Stimulated activated CD4-positive, alpha-beta T cell treated with anti-CD3 and anti-CD28 coated beads, Interleukin-2, amount 100 ng/mL, for 24 hours (primary cell): ENCODE measurements at places on chromosomes 5 and 9.

GRCh38 chr5:10581867-10582511 is 18.1 kb downstream of the ANKRD33B start:
- DNase-seq, result no peak

- DNase-seq, result no peak
These were observed 358.2 kb downstream of the MTRR start for GRCh38 chr5:8227112-8227511.

- no peak for DNase-seq
These were observed 51.7 kb downstream of the JADE2 start for GRCh38 chr5:134577022-134577795.

DNA sequence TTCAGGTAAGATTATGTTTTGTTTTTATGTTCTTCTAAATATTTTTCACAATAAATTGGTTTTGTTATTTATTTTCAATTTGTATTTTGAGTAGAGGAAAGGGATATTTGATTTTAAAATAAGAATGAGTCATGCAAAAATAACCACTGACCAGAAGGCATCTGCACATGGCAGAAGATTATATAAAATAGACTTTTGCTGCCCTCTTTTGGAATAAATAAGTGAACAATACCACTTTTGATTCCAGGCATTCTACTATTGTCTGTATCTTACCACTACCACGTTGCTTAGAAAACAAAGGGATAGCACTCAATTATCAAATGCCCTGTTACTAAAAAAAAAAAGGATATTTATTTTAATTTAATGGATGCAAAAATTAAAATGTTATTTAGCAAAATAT is 227.3 kb upstream of the ITGA1 start:
- no peak for DNase-seq

DNA sequence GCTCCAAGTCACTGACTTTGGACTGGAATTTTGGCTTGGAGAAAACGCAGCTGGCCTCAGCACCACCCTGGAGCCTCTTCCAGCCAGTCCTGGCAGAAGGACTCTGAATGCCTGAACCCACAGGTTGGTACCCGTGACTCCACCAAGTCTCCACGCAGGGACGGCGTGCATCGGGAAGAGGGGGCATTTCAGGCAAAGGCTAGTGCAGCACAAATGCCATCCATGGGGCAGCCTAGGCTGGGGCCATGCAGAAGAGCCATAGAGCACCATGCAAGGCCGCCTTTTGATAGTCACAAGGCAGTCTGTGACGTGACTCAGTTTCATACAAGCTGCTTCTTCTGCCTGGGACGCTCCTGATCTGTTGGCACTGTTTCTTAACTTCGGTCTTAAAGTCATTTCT is 28.0 kb downstream of the GDNF start:
- DNase-seq, result no peak

GRCh38 chr5:34523387-34523726 is 132.8 kb upstream of the RAI14 start:
- no peak for DNase-seq

GRCh38 chr9:21381448-21382339 is 3.5 kb downstream of the IFNA2 start:
- no peak for DNase-seq

GRCh38 chr5:1186351-1187233 is 14.8 kb upstream of the SLC6A19 start:
- DNase-seq, result no peak

DNA sequence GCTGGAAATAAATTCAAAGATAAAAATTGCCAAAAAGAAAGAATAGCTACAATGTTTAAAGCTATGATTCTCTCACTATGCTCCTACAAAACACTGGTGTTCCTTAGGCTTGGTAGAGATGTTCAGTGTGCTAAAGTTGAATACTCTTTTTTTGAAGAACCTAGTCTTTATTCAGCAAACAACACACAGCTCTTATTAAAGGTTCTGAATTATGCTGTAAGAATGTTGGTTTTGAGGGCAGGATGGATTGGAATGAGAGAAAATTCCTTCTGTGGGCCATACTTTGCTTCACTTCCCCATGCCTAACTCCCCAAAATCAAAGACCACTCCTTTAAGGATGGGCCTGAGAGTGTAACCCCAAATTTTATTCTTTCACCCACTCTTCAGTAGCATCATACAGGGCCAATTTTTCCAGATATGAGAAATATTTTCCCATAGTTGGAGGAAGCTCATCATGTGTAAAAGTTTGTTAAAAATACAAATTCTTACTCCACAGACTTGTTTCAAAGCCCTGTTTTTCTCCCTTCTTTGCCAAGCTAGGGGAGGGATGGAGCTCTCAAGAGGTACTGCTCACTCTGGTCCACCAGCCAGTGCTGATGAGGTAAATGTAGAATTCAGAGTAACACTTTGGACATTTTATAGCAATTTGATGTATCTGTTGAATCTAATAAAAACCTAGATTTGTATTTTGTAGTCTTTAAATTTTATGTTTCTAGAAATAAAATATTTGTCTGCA is 99.3 kb downstream of the GDNF start:
- DNase-seq, result no peak

DNA sequence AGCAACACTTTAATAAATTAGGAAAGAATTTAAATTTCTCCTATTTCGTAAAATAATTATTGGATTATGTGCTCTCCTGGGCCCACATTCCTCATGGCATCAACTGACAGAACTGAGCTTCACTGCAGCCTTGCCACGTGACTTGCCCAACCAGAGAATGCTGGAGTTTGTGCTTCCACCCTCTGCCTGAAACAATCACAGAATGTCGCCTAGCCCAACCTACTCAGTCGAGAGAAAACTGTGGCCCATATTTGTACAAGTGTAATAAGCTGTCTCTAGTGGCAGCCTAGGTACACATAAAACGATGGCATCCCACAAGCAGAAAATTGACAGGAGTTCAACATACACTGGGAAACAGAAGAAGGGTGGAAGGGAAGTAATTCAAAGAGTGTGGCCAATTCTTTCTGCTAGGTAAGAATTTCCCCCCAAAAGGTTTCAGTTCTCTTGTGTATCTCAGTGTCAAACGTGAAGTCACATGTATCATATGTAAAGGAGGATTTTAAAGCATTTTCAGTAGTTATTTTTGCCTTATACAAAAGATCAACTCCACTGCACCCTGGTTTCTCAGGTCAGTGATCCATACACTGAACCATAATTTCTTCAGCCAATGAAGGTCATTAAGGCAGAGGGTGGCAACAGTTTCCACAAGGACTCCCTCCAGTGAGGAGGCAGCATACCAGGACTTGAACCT is 41.7 kb downstream of the ZNF608 start:
- no peak for DNase-seq

GRCh38 chr5:2902742-2903297 is 151.3 kb upstream of the IRX2 start:
- DNase-seq, result no peak

DNA sequence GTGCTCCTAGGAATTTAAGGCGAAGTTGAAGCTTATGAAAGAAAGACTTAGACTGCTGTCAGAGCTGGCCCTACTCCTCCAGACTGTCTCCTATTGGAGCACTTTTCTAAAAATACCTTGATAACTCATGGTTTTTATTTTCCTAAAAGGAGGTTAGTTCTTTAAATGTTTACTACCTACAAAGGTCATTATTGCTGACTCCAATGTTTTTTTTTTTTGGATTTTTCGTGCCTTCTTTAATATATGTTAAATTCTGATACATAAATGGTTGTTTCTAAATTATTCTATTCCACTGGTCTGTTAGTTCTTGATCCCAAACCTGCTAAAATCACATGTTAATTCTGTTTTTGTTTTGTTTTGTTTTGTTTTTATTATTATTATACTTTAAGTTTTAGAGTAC is 227.6 kb upstream of the FTMT start:
- no peak for DNase-seq

- DNase-seq, result no peak
These were observed 34.0 kb downstream of the ADAM19 start for GRCh38 chr5:157541447-157542118.

GRCh38 chr5:10469253-10470050 is 27.8 kb downstream of the ROPN1L start:
- no peak for DNase-seq

- DNase-seq, result no peak
These were observed 26.3 kb downstream of the GSN start for GRCh38 chr9:121294151-121294743.

DNA sequence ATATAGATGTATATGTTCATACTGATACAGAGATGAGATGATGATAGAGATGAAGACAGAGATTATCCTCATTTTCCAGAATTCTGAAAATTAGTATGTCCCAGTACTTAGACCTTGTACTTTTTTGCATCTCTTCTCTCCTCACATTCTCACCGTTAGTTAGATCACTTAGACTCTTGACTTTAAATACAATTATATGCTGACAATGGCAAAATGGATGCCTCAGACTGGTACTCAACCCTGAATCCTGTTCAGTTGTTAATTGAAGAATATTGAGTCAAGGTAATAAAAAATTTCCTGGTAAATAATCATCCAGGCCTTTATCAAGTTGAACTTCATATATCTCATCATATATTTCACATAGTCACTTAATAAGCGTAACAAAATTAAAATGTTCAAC is 505.4 kb downstream of the EFNA5 start:
- no peak for DNase-seq

- DNase-seq, result no peak
These were observed 275.3 kb upstream of the IL12B start for GRCh38 chr5:159605585-159605984.

GRCh38 chr5:138805096-138805495 is 51.9 kb downstream of the CTNNA1 start:
- no peak for DNase-seq

DNA sequence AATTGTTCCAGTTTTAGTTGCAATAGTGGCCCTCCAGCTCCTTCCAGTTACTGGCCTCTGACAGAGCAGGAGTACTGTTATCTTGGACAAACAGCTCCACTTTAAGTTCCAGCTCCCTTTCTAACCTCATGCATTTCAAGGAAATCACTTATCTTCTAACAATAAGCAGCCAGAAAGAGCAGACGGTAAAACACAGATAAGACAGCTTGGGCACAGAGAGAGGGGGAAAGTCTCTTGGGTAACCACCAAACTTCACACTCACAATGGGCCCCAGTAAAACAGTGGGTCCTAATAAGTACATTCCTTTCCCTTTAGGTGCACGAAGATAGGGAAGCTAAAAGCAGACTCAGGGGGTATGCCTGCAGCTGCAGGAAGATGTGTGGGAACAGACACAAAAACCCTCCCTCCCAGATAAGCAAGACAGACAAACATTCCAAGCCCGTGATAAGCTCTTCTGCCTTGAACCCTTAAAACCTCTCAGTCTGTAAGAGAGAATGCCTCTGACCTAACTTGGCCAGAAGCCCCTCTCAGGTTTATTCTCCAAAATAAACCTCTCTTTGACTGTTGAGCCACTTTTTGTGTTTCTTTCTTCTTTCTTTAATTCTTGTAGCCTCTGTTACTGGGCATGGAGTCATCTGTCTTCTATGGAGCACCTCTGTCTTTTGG is 30.8 kb downstream of the OR1J1 start:
- no peak for DNase-seq

DNA sequence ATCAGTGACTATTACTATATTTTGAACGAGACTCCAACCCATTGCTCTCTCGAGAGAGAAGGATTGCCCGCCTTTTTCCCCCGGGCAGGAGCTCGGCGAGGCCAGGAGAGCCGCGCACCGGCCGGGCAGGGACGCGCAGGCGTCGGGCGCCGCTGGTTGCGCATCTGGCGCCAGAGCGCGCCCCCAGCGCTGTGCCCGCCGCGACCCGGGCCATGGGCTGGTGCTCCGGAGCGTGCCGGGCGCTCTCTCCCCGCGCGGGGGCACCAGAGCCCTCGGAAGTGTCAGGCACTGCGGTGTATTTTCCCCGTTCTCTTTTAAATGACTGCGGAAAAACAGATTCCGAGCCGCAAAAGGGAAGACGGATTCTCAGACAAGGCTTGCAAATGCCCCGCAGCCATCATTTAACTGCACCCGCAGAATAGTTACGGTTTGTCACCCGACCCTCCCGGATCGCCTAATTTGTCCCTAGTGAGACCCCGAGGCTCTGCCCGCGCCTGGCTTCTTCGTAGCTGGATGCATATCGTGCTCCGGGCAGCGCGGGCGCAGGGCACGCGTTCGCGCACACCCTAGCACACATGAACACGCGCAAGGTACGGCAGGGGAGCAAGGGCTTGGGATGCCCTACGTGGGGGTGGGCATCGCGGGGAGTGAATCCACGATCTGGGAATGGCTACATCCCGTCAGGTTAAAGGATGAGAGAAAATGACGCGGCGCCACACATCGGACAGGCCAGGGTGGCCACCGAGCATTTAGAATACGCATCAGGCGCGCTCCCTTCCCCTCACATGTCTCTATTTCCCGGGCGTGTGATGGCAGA is 1.1 kb upstream of the NTRK2 start:
- DNase-seq, result peak; percentile 72

GRCh38 chr5:85500869-85501268 is 1116.2 kb upstream of the EDIL3 start:
- DNase-seq, result no peak

DNA sequence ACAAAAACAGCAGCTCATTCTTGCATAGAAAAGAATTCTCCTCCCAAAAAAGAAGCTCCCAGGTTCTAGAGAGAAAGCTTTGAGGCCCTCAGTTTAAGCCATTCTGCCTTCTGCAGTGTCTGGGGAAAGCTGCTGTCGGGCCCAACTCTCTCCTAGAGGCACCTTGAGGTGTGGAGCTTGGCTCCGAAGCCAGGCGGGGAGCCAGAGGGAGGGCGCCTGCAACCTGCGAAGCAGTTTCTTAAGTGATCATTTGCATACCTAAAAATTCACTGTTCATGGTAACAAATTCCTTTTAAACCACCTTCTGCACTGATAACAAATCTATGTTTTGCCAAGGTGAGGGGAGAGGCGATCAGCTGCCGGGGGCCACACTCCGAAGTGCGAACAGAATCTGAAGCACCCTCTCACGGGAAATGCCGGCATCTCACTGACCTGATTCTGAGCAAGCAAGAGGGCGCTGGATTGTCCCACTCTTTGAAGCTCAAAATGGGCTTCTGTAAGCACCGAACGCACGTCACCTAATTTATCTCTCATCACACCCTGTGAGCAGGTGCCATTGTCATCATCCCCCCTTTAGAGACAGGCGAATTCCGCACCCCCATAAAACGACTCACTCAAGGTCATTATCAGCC is 86.1 kb downstream of the GTF3C4 start:
- DNase-seq, result no peak

GRCh38 chr9:90808890-90809685 is 7.5 kb downstream of the SYK start:
- DNase-seq, result no peak

GRCh38 chr5:7927466-7928375 is 58.8 kb downstream of the MTRR start:
- peak; percentile 48 for DNase-seq

DNA sequence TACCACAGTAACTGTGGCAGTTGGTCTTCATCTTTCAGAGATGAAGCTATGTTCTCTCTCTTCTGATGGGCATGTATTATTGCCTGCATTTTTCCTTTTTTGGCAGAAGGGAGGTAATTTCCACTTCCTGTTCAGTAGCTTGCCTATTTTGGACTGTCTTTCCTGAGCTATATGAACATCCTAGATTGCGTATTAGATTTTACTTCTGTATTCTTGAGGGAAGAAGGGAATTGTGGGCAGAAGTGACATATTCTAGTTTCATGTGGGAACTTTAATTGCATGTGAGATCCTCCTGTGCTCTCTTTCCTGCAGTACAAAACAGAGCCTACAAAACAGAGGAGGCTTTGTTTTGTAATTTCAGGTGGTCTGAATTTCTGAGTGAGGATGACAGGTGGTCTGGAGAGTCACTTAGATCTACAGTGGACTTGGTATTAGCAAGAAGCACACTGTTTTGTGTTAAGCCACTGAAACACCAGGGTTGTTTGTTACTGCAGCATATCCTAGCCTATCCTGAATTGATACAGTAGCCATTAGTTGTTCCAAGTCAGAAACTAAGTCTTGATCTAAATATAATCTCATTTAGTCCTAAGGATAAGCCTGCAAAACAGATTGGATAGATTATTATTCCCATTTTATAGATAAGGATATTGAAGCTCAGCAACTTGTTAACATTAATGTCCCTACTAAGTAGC is 68.1 kb downstream of the AOPEP start:
- no peak for DNase-seq
